ENCODE measurements at places on chromosomes 5 and 9.

- no peak for DNase-seq
Measured at GRCh38 chr5:94863951-94864350, 245.5 kb downstream of the SLF1 start.

DNA sequence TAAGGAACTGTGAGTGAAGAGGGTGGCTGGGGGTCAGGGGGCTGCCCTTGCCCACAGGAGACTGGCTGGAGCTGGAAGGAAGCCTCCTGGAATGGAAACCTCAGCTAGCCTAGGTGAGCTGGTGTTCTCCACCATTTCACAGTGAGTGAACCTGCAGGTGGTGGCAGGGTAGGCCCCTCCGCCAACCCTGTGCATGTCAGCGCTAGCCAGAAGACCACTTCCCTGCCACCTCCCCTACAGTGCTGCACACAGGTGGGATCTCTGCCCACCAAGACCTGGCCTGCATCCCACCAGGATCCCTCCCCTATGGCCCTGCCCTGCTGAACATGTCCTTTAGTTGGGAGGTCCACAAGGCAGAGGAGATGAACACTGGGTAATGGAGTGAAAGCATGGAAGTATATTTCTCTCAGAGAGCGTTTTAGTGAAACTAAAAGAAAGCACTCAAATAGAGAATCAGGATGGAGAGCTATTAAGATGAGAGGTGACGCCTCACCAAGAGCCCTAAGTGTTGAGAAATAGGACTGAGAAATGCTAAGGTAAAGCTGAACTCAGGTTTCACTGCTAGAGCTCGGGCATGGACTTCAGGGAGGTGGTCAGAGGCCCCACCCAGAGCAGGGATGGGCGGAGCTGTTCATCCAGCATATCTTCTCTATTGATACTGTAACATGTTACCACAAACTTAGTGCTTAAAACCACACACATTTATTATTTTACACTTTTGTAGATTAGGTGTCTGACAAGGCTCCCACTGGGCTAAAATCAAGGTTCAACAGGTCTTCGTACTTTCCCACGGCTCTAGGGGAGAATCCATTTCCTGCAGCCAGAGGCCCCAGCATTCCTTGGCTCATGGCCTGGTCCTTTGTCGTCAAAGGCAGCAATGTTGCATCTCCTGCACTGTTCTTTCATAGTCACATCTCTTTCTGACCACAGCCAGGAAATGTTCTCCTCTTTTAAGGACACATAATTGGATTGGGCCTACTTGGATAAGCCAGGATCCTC is 83.2 kb downstream of the DIRAS2 start:
- DNase-seq, result no peak

DNA sequence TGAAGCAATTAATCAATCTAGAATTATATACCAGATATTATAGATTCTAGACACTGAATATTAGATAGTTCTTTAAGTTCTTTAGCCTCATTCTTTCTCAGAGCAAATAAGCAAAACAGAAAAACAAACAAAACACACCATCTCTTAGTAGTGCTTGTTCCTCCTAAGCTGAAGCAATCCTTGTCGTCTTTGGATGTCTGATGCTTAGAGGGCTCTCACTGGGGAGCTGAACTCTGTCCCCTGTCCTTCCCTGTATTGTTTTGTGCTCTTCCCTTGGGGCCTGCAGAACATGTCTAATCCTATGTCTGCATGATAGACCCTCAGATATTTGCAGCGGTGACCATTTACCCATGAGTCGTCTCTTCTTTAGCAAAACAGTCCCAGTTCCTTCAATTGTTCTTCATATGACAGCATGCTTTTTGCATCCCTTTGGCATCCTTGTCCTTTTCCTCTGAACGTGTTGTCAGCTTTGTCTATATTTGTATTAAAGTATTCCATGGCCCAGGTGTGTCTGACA is 114.3 kb downstream of the ARHGEF28 start:
- no peak for DNase-seq

- DNase-seq, result no peak
Measured at GRCh38 chr5:168766426-168766700, 187.2 kb upstream of the PANK3 start.

DNA sequence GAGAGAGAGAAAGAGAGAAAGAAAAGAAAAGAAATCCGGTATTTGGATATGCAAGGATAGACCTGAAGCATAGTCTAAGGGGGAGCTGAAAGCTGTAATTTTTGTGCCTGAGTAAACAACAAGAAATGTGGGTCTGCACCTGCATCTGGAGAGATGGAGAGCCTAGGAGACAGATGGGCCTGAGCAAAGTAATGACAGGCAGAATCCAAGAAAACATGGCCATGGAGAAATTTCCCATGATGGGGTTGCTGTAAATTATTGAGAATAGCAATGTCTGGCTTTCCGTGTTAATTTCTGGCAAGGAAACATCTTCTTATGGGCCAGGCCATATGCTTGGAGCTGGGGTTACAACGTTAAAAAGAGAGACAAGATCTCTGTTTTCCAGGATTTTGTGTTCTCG is 40.2 kb downstream of the YIPF5 start:
- DNase-seq, result no peak

DNA sequence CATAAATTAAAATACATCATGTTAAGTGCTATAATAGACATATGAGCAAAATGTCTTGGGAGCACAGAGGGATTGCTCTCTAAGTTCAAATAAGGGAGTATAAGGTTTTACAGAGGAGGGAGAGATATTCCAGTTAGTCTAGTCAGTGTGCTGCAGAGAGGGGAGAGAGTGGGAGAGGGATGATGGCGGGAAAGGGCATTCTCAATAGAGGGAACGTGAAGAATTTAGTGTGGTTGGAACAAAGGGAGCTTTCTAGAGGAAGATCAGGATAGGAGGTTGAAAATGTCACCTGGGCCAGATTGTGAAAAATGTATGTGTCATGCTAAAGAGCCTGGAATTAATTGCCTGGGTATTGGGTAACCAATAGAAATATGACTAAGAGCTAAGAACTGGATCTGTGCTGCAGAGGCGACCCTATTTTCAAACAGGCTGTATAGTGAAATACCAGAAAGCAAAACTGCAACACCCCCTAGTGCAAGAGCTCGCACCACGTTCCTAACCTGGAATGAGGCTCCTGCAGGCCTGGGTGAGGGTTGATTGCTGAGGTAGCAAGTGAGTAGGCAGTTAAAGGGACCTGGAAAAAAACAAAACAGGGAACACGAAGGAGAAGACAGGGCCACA is 791.8 kb upstream of the C9orf72 start:
- DNase-seq, result no peak

GRCh38 chr9:22142671-22143070 is 133.6 kb upstream of the CDKN2B start:
- no peak for DNase-seq

GRCh38 chr5:147558826-147559225 is 49.0 kb upstream of the DPYSL3 start:
- DNase-seq, result no peak

DNA sequence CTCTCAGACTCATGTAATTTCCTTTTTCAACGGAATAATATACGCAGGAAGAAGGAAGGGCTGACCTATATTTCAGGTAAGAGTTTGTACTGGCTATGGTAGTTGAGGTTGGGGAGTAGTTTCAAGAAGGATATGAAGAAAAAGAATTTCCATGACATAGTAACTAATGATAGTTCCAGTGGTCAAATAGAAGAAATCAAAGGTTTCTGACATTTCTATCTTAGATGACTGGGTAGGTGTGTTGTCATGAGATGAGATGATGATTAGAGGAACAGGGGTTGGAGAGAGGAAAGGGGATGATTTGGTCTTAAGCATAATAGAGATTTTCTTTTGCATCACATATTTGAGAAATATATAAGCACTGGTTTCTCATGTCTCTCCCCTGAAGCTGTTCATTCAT is 166.0 kb downstream of the SPATA31D1 start:
- DNase-seq, result no peak

DNA sequence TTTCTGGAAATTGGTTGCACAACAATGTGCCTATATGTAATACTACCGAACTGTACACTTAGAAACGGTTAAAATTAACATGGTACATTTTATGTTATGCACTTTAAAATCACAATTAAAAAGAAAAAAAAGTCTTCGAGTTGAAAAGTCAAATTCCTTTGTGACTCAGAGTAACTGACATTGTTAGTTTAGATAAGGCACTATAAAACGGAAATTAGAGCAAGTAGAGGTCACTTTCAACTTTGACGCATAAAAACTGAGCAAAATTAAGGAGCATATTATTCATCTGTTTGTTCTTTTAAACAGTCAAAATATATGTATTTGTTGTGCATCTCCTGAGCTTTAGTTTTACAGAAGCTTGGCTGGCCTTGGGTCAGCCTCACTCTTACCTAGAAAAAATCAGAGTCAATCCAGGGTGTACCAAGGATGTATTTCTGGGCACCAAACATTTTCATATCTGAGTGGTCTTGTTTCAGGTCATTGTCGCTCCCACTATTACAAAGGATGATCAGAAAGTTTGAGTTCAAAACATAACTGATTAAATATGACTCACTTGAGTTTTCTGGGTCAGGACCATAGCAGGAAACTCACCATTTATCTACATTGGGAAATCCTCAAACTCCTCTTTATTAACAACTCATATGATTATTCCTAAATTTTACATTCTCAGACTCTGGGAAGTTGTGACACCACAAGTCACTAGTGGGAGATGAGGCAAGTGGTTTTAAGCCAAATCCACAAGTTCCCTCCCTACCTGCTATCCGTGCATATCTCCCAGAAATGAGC is 160.6 kb downstream of the CCDC192 start:
- DNase-seq, result no peak

- DNase-seq, result no peak
Measured at GRCh38 chr9:83208065-83208850, 145.3 kb upstream of the RASEF start.

GRCh38 chr5:13569090-13569715 is 375.3 kb downstream of the DNAH5 start:
- no peak for DNase-seq

- no peak for DNase-seq
Measured at GRCh38 chr9:14895806-14896205, 14.4 kb downstream of the FREM1 start.

DNA sequence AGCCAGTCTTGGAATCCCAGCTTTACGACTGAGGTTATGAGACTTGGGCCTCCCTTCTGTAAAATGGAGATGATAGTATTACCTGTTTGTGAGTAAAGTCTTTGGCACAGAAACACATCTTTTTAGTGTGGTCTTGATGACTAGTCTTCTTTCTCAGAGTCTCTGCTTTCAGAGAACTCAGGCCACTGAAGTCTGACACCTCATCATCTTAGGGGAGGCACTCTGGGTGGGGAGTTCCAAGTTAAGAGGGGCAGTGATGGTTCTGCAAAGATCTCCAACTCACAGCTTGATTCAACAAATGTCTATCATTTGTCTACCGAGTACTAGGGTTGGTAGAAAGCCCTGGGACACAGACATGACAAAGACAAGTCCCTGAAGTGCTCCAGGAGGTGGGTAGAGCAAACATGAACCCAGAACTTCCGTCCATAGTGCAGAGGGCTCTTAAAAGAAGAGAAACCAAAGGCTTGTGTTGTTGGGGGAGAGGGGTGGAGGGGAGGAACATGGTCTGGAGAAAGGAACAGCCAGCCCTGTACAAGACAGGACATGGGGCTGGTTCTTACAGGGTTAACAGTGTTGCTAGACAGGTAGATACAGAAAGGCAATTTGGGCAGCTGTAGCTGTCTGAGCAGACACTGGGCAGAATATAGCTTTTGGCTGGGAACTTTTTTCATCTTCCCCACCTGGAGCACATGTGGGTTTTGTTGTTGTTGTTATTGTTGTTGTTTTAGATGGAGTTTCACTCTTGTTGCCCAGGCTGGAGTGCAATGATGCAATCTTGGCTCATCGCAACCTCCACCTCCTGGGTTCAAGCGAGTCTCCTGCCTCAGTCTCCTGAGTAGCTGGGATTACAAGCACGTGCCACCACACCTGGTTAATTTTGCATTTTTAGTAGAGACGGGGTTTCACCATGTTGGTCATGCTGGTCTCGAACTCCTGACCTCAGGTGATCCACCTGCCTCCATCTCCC is 2.6 kb upstream of the CD14 start:
- no peak for DNase-seq

DNA sequence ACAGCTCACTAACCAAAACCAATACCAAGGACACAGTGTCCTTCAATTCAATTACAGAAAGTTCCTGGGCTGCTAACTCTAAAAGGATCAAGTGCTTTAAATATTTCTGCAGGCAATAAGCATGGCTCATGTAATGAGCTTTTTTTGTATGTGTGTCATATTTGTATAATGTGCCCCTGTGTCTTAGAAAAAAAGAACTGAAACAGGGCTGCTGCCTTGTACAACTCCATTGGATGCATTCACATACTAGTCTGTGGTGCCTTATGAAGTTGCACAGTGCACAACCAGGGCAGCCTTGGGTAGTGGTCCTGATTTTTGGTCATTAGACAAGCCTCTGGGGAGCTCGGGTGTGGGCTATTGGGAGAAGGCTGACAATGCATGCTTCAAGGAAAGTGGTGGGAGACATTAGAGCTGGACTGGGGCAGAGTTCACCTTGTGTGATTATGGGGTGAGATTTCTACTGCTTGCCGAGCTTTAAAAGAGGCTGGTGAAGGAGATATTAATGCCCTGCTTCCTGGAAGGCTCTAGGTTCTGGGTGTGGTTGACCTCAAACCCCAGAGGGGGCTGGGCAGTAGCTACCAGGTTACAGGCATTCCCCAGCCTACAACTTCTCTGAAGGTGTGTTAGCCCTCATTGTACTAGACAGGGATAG is 3.6 kb upstream of the CPEB4 start:
- DNase-seq, result peak; percentile 19

- DNase-seq, result peak; percentile 58
Measured at GRCh38 chr9:91734371-91734981, 215.6 kb downstream of the ROR2 start.

DNA sequence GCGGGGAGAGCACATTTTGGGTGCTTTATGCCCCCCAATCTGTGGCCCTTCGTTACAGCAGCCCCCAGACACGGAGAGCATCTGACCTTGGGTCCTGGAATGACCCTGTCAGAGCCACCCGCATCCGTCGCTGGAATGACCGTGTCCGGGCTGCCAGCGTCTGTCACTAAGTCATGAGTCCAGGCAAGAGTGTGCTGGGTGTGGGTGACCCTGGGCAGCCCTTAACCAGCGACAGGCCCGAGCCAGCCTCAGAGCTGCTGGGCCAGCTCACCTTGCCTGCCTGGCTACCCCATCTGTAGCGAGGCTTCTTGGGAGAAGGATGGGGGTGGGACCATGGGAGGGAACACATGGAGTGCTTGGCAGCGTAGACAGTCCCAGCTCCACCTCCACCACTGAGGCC is 46.8 kb upstream of the NOTCH1 start:
- no peak for DNase-seq

DNA sequence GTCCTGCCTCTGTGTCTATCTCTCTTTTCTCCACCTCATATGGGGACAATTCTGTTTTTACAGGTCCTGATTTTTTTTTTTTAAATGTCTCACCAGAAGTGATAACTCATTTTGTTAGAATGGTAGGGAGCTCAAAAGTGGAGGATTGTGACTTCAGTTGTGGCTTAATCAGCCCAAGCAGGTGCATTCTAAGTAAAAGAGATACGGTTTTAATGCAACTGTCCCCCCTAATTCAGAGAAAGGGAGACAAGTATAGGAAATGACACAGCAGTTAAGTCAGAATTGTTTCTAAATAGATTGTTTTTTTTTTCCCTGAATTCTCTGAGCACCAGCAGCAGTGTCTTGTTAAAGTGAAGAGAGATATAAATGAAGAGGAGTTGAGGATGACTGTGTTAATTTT is 24.5 kb downstream of the MAST4 start:
- peak; percentile 36 for DNase-seq
